ENCODE measurements at places on chromosomes 16 and 17.

- DNase-seq = no peak
Measured at GRCh38 chr17:8709006-8709405, 35.6 kb downstream of the CCDC42 start.

GRCh38 chr17:4506175-4506813 lies 7.6 kb downstream of the SPNS2 start:
- no peak for DNase-seq

GRCh38 chr17:44314031-44314430 lies 5.6 kb downstream of the RUNDC3A start:
- no peak for DNase-seq

DNA sequence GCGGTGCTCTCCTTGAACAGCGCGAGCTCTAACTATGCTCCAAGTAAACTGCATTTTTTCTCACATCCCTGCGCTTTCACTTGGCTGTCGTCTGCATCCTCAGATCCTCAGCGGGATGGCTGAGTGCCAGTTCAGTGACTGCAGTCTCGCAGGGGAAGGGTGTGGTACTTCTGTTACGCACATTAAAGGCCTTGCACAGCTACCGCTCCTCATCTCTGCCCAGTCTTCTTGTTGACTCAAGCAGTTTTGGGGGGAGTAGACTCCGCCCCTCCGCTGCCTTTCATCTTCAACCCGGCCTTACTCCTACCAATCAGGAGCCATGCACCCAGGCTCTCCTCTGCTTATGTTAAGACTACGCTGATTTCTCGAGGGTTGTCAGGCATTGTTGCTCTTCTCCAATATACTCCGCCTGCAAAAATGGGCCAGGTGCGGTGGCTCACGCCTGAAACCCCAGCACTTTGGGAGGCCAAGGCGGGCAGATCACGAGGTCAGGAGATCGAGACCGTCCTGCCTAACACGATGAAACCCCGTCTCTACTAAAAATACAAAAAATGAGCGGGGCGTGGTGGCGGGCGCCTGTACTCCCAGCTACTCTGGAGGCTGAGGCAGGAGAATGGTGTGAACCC lies 10.0 kb downstream of the ATP5PD start:
- no peak for DNase-seq

DNA sequence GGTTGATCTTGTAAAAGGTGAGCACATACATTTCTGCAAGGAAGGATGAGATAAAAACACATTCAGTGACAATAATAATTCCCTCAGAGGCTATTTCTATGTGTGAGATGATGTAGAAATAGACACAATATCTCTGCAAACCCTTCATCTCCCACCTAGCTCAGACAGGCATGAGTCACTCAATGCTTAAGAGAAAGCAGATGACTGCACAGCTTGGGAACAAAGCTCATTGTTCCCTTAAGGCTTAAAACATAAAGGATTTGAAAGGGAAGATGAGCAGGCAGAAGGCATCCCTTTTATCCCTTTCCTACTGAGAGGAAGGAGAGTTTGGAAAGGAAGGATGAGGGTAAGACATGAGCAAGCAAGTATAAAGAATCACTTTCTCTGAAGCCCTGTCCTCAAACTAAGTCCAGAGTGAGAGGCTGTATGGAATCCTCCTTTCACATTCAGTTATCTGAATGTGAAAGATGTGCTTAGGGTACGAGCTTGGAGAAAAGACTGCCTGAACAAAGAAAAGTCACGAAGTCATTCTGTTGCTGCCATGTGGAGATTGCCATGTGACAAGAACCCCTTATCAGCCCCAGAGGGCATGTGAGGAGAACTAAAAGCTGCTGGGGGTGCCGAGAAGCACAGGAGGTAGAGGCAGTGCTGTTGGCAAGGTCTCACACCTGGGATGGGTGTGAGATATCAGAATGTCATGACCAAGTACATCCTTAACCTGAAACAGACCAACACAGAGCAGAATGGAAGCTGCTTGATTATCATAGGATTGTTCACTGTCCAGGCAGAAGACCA lies 58.2 kb downstream of the CNTNAP4 start:
- DNase-seq = no peak

DNA sequence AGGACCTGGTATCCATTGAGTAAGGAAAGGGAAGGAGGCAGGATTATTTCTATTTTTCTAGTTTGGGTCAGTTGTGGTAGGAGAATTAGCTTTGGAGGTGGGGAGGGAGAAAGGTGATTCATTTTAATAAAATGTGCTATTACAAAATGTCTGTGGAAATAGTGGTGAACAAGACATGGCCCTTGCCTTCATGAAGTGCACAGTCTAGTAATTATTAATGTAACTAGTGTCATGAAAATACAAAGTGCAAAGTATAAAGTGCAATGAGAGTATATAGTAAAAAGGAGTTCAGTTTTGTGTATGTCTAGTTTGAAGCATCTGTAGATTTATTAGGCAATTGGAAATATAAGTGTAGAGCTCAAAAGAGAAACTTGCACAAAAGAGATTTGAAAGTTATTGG lies 11.9 kb downstream of the NFATC3 start:
- DNase-seq = no peak

DNA sequence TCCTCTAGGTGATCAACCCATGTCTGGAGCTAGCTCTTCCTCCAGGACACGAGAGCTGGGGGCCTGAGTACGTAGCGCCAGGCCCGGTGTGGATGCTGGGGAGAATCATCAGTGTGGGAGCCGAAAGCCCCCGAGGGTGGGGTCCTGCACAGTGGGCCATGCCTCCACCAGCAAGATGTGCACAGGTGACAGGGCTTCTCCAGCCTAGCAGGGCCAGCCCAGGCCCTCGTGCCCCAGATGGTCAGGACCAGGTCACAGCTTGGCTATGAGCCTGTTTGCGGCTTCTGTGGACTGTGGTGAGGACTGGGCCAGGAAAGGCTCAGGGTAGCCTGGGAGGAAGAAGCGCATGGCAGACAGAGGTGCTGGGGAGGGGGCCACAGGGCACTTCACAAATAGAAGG lies 7.8 kb downstream of the MPG start:
- no peak for DNase-seq

- DNase-seq = no peak
Measured at GRCh38 chr16:56999409-57000270, 10.3 kb downstream of the NLRC5 start.

- DNase-seq = no peak
Measured at GRCh38 chr16:86296256-86296655, 214.1 kb upstream of the FOXF1 start.

- DNase-seq = no peak
Measured at GRCh38 chr17:77435272-77436057, 294.7 kb downstream of the SEC14L1 start.

- no peak for DNase-seq
Measured at GRCh38 chr17:696369-696768, 18.3 kb downstream of the VPS53 start.

GRCh38 chr17:263271-263670 lies 81.8 kb upstream of the DOC2B start:
- no peak for DNase-seq

DNA sequence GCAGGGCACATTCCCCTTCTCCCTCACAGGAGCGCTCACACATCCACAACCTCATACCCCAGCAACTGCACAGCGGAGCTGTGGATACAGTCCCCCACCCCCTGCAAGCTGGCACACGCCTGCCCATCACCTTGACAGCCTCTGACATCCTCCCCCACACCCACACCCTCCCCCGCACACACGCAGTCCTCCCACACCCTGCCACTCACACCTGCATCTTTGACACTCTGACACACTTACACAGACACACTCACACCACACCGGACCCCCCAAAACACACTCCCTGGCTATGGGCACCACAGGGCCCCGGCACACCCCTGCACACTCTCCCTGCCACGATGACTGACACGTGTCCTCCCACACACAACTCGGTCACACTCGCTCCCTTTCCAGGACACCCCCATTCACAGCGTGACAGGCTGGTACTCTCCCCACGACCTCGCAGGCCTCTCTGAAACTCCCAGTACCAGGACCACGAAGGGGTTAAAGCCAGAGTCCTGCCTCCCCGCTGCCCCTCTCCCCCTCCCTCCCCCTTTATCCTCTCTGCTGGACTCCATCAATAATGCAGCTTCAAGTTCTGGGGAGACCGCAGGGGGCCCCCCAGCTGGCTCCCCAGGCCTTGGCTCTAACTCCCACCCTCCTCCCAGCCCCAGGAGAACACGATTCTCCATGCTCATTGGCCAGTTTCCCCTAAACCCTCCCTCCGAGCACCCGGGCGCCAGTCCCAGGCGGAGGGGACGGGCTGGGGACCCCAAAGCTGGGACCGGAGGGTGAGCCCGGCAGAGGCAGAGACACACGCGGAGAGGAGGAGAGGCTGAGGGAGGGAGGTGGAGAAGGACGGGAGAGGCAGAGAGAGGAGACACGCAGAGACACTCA lies at the start of gene PPP1R1B:
PPP1R1B (plus strand) TSS at position 782 of the 876 bp plus-strand sequence. CDS start 441 bp downstream, outside the sequence.
- DNase-seq = no peak

GRCh38 chr17:21823643-21824042 lies 131.3 kb downstream of the KCNJ18 start:
- DNase-seq = no peak

GRCh38 chr16:56918467-56919012 lies 13.4 kb upstream of the HERPUD1 start:
- DNase-seq = no peak

GRCh38 chr16:16014329-16015224 lies 65.2 kb downstream of the ABCC1 start:
- DNase-seq = no peak

Measured in amniotic stem cell (primary cell).